ENCODE measurements at places on chromosomes 4 and X. TPM values are rescaled to one million over a fixed set of nuclear protein-coding genes. Genes with fewer than 3 reads are reported as not detected.

ADGRG2 gene
- 6.5 TPM for total RNA-seq

RPL36A gene
- 1,447 TPM for total RNA-seq

SUPT20HL2 gene
- not detected for total RNA-seq

MPP1 gene
- 50.5 TPM for total RNA-seq

BTC gene
- total RNA-seq = 0.14 TPM

P2RY8 gene
- not detected for total RNA-seq

MTNR1A gene
- total RNA-seq = not detected

SMARCA5 gene
- total RNA-seq = 47.7 TPM

CDKL5 gene
- 1.6 TPM for total RNA-seq

MAGEB5 gene
- total RNA-seq = not detected

GPR34 gene
- total RNA-seq = not detected

Measured in A172 (cell line).